ENCODE measurements at places on chromosomes 1 and 21.

GRCh38 chr1:66642992-66643391 is 109.0 kb downstream of the SGIP1 start:
- no peak for DNase-seq

GRCh38 chr1:156618853-156619581 is at the start of gene HAPLN2:
HAPLN2 (plus strand) TSS chr1:156619415; CDS start chr1:156623491, 4,076 bp downstream.
- no peak for DNase-seq

- no peak for DNase-seq
These were observed 3.7 kb downstream of the PEF1 start for GRCh38 chr1:31640964-31641363.

GRCh38 chr1:37925316-37925715 is 21.5 kb downstream of the INPP5B start:
- DNase-seq, result no peak

DNA sequence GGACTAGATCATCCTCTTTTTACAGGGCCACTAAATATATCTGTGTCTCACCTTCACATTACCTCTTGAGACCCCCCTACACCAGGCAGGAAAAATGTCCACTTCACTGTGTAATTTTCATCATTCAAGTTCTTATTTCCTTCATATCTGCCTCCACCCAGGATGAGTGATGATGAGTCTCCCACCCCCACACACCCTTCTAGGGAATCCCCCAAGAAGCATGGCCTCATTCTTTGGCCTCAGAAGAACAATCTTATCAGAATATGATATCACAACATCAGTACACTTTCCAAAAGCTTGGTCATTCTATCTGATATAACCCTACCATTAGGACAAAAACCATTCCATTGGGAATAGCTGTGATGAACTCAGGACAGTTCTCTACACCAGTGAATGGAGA is 170.3 kb upstream of the DUSP10 start:
- no peak for DNase-seq

Data from left ventricle myocardium superior (tissue), 1 donor.